Cerebellum (tissue), 4 donors: ENCODE measurements at places on chromosomes 11 and 22. TPM values are rescaled to one million over a fixed set of nuclear protein-coding genes. Genes with fewer than 3 reads are reported as not detected.

- peak; percentile 44 for DNase-seq
Observed at GRCh38 chr11:111797145-111797581, 31.0 kb upstream of the PPP2R1B start.

- DNase-seq = no peak
Observed at GRCh38 chr11:134911514-134912180, 499.6 kb upstream of the B3GAT1 start.

GRCh38 chr11:44191322-44192016 is 96.0 kb downstream of the EXT2 start:
- DNase-seq = no peak

- no peak for DNase-seq
Observed at GRCh38 chr11:94849839-94850238, 81.7 kb downstream of the AMOTL1 start.

GRCh38 chr22:21994881-21995444 is 12.4 kb upstream of the TOP3B start:
- no peak for DNase-seq

DNA sequence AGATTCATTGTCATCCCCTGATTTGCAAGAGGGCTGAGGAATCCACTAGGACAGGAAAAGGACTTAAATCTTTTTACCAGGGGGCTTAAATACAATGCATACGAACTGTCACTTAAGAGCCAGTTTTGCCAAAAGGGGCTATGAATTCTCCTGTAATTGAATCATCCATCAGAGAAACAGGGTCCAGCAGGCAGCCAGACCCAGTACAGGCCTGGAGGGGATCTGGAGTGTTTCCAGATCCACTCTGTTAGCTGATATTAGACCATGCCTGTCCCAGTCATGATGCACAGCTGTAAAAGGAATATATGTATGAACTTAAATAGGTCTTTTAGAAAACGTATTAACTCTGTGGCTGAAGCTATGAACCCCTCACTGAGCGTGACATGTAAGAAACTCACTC is 53.8 kb upstream of the PRSS23 start:
- no peak for DNase-seq

- no peak for DNase-seq
Observed at GRCh38 chr11:123740787-123741158, 687 bp downstream of the ZNF202 start.

DNA sequence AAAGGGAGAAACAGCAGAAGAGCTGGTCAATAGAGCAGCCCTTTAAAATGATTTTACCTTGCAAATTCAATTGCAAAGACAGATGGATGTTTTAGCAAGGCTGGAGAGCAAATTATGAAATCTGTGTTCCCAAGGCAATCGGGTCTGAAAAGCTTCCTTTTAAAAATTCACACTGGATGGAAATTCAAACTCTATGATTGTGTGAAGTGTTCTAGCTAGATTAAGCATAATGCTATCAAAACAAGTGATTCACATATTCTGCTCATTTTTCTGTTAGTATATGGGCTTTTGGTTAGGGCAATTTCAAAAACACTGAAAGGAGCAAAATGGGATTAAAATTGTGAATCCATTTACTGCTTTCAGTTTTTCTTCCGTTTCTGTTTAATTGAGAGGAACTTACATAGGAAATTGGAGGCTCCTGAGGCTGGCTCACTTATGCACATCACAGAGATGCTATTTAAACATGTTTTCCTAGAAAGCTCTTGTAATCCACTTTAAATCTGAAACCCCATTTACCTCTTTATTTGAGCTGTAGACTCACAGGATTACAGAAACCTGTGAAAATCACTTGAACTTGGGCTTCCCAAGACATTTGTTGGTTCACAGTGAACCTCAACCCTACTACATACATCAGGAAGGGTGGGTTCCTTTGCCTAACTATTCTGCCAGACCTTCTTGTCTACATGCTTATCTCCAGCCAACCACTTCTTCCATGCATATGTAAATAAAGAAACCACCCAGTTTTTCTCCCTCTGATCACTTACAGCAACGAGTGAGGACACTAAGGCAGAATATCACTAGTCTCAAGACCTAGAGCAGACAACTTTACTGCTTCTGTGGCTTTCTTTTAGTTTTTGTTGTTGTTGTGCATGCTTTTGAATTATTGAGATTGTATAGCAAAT is 201.9 kb upstream of the PITPNB start:
- no peak for DNase-seq

GRCh38 chr11:29656597-29656996 is 360.2 kb downstream of the KCNA4 start:
- no peak for DNase-seq

DNA sequence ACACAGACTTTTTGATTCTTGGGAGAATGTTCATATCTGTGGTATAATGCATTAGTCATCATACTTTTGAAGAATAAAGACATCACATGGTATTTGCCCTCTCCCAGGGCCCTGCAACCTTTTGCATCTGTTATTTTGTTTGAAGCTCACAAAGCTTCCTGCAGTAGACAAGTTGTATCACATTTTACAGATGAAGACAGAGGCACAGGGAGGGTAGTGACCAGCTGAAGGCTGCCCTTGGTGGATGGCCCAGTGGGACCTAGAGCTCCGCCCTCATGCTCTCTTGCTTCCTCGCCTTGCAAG is 66.4 kb downstream of the UBASH3B start:
- DNase-seq = no peak

DNA sequence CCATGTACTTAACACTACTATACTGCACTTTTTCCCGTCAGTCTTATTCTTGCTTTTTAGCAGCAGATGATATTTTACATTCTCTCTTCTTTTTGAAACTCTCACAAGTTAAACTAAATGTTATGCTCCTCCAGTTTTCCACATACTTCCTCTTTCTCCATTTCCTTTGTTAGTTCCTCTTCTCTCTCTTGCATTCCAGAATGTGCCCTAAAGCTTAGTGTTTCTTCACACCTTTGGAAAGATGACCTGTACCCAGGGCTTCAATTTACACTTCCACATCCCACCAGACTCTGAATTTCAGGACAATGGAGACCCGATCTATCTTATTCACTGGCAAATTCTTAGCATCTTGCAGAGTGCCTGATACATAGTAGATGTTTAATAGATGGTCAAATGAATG is 51.8 kb downstream of the APIP start:
- no peak for DNase-seq

- DNase-seq = peak; percentile 50
Observed at GRCh38 chr11:120013325-120014250, 124.3 kb downstream of the TRIM29 start.

- DNase-seq = no peak
Observed at GRCh38 chr22:29937940-29938693, 55.1 kb downstream of the MTMR3 start.

DNA sequence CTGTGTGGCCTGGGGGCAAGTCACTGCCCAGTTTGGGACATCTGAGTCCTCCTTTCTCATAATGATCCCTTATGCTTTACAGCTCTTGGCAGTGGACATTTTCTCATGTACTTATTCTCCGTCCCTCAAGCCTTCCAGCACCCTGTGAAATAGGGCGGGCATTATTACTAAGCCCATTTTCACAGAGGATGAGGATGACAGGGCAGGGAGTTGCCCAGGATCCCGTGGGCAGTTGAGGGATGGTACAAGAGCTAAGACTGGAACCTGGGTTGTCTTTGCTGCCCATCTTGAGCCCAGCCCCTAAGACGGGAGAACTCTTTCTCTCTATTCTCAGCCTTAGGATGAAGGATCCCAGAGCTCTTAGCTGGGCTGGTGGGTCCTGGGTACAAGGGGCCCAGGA is 11.2 kb downstream of the CD82 start:
- DNase-seq = no peak

- no peak for DNase-seq
Observed at GRCh38 chr22:27488456-27489177, 312.9 kb downstream of the MN1 start.

GRCh38 chr11:66684635-66685034 is 6.9 kb upstream of the RBM4B start:
- DNase-seq = no peak

GRCh38 chr11:126233391-126233790 is 21.8 kb downstream of the FAM118B start:
- DNase-seq = no peak

DNA sequence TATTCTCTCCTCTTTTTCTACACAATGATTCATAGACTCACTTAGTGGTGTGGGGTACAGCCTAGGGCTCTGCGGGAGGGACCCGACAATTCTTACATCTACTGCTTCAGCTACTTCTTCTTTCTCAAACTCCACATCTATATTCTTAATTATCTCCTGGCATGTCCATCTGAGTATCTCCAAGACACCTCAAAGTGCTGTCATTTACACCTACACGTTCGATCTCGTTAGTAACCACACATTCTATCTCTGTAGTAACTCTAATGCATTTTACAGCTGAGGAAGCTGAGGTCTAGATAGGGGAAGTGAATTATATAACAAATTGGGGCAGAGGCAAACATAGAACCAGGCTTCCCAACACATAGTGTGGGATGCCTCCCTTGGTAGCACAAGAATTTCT is 27.7 kb upstream of the RRM1 start:
- no peak for DNase-seq

Gene CRYBB3
- not detected for total RNA-seq

Gene FOLR3
- not detected for total RNA-seq

Gene IGLL1
- total RNA-seq = not detected

Gene TRIM29
- 0.64 TPM for total RNA-seq

Gene TEX54
- total RNA-seq = not detected

Gene BDNF
- 1.5 TPM for total RNA-seq

Gene SCGB1A1
- not detected for total RNA-seq

Gene PKNOX2
- total RNA-seq = 6.4 TPM

Gene LRRC75B
- total RNA-seq = 10.8 TPM

Gene MYBPC3
- total RNA-seq = 0.18 TPM

Gene CD82
- total RNA-seq = 6.4 TPM

Gene APOA4
- 0.45 TPM for total RNA-seq

Gene DCDC1
- 54.1 TPM for total RNA-seq

Gene FAM181B
- 8.7 TPM for total RNA-seq

Gene KDM4E
- not detected for total RNA-seq

Gene NRXN2
- total RNA-seq = 134 TPM

Gene DAGLA
- total RNA-seq = 6.8 TPM
